Lung (tissue), 17 donors: ENCODE measurements at places on chromosomes 4 and X. TPM values are rescaled to one million over a fixed set of nuclear protein-coding genes. Genes with fewer than 3 reads are reported as not detected.

DNA sequence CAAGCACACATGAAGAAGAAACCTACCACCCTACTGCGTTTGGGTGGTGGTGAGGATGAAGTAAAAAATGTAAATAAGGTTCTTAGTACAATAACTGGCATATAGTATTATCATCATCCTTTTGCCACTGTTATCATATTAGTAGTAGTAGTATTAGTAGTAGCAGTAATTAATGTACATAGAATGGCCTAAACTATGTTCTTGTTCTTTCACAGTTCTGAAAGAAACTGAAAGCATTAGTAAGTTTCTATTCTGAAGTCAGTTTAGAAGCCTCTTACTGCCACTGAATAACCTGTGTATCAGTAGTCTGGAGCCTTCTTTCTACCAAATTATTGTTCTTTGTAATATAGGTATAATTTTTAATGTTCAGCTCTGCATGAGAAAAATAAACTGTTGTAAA is 21.0 kb downstream of the COL4A6 start:
- DNase-seq, result no peak

DNA sequence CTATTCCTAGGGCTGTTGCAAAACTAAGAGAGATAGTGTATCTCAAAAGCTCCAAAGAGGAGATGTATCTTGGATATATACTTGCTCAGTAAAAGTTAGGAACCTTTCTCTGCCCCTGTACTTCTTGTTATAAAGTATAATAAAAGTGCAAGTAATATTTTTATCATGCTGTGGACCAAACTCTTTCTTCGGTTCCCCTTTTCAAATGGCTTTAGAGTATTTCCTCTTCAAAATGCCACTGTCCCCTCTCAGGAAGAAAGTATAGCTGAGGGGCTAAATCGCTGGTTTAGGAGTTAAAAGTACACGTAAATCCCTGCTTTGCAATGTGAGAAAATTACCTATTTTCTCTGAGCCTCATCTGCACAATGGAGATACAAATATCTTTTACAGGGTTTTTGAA is 169.1 kb upstream of the FTHL17 start:
- no peak for DNase-seq

DNA sequence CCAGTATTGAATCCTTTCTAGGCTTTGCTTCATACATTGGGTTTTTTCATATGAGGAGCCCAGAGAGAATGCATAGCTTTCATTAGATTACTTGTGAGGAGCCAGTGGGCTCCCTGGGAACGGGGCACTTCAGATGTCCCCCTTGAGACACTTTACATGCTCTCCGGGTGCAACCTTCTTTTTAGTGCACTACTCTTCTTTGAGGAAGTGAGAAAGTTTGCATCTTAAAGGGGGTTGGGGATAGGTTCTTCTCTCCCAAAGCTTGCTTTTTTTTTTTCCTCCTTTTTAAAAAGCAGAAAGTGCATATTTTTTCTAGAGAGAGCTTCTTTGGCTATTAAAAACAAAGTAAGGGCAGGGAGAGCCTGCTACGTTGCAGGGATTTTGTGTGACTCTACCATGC is 4.3 kb downstream of the HADH start:
- DNase-seq, result no peak

- no peak for DNase-seq
Observed at GRCh38 chr4:119165767-119166166, 30.1 kb downstream of the MYOZ2 start.

DNA sequence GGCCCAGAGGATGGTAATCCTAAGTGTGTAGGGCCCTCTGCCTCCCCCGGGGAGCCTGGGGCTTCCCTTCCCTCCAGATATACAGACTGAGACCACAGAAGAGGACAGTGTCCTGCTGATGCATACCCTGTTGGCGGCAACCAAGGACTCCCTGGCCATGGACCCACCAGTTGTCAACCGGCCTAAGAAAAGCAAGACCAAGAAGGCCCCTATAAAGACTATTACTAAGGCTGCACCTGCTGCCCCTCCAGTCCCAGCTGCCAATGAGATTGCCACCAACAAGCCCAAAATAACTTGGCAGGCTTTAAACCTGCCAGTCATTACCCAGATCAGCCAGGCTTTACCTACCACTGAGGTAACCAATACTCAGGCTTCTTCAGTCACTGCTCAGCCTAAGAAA is 1.9 kb downstream of the TRO start:
- no peak for DNase-seq

DNA sequence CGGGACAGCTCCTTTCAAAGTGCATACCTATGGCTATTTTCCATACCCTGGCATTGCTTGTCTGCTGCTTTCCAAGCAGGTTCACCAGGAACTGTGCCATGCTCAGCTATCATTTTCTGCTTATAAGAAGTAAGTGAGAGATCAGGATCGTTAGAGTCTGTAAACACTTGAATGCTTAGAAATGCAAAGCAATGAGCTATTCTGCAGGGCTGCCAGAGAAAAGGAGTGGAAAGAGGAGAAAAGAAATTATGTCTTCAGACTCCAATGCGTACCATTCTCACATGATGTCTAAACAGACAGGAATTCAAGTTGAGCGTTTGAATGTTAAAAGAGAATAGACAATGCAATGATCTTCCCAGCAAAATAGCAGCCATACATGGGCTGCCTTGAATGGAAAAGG is 245.5 kb upstream of the SLC7A11 start:
- no peak for DNase-seq

The CITED1 gene
- total RNA-seq, result 1.8 TPM

DNA sequence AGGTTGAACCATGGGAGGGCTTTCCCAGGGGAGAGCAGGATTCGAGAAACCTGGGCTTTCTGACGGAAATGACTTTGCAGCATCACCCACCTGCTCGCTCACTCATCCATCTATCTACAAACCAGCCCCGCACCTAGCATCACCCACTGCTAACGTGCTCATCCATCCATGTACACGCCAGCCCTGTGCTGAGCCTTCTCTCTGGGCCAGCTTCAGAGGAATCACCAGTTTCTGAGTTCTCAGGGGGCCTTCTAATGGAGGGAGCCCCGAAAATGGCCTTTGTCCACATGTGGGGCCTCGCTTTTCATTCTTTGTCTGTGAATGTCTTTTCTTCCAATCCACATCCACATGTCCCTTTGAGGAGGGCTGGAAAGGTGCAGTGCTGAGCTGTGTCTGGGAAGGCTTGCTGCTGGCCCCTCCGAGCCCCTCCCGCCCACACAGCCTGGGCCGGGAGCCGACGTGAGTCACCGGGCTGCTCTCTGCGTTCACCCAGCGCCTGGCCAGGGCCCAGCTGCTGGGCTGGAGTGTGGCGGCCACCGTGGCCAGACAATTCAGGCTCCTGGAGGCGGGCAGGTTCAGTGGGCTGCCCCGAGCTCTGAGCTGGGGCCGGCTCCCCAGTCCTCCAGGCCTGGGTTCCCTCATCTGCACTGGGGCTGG is 14.7 kb downstream of the SORCS2 start:
- peak; percentile 55 for DNase-seq

DNA sequence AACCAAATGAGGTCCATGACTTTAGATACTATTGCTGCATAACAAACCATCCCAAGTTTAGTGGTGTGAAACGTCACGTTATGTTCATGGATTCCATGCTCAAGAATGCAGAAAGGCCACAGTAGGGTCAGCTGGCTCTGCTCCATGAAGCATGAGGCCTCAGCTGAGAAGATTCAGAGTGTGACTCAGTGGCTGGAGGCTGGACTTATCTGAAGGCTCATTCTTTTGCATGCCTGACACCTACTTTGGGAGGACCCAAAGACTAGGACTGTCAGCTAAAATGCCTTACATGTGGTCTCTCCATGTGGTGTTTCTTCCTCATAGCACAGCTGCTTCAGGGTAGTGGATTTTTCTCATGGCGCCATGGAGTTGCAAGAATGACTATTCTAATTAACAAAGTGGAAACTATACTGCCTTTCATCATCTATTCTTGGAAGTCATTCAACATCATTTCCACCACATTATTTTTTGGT is 11.5 kb upstream of the CCDC149 start:
- peak; percentile 88 for DNase-seq

The UBE2A gene
- total RNA-seq, result 48.1 TPM

GRCh38 chr4:30719454-30720020 is 632 bp upstream of the PCDH7 start:
- peak; percentile 88 for DNase-seq

GRCh38 chrX:924017-924416 is 288.4 kb downstream of the CRLF2 start:
- peak; percentile 27 for DNase-seq

The NLRP2B gene
- total RNA-seq, result not detected

The BMPR1B gene
- 2.3 TPM for total RNA-seq

GRCh38 chr4:113090954-113091353 is 41.5 kb downstream of the ANK2 start:
- no peak for DNase-seq

DNA sequence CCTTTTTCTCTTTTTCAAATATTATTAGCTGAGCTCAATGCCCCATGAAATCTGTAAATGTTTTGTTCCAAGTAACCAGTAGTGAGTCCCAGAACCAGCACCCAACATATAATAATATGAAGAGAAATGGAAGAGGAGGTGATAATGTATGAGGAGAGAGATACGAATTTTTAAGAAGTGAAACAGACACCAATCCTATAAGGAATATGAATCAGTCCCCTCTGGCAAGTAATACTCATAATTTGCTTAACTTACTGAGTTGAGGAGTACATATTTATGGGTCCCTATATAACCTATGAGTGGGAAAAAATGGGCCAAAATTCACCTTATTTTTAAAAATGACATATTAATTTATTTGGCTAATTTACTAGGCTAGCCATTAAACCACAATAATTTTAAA is 8.4 kb upstream of the CBR4 start:
- no peak for DNase-seq

GRCh38 chr4:51942108-51942832 is 77.9 kb downstream of the LRRC66 start:
- DNase-seq, result no peak

DNA sequence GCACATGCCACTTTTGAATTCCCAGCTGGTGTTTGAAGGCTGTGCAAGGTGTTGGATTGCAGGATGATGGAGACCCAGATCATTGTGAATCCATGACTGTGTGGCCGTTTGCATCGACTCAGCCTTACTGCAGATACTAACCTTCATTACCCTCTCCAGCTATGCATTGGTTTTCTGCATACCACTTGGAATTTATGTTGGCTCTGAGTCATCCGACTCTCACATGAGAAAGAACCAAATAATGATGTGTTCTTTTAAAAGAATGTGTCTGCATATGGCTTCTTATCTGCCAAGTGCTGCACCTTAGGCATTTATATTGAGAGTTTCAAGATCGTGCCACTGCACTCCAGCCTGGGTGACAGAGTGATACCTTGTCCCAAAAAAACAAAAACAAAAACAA is 106.7 kb upstream of the PRKX start:
- no peak for DNase-seq

The HNRNPH2 gene
- 86.1 TPM for total RNA-seq

DNA sequence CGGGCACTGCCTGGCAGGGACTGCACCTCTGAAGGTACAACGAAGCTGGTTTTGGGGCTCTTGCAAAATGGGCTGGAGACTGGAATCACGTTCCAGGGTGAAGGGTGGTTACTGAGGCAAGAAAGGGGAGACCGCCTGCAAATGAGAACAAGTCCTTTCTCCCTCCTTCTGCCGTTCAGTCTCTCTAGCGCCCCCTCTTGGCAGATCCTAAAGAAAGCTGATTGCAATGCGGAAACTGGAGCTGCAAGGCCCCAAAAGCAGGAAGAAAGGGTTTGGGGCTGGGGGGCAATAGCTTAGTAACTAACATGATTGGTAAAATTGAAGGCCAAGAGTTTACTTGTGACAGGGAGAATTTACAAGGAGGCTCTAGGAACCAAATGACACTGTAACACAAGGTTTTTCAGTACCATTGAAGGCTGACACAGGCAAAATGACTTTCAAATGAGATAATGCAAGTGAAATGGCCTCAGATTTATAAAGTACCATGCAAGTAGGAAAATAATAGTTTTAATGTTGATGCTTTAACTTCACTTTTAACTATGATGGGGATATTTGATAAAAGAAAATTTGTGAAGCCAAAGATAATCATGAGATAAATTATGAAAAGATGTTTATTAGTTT is 222.7 kb upstream of the HAND2 start:
- peak; percentile 57 for DNase-seq

DNA sequence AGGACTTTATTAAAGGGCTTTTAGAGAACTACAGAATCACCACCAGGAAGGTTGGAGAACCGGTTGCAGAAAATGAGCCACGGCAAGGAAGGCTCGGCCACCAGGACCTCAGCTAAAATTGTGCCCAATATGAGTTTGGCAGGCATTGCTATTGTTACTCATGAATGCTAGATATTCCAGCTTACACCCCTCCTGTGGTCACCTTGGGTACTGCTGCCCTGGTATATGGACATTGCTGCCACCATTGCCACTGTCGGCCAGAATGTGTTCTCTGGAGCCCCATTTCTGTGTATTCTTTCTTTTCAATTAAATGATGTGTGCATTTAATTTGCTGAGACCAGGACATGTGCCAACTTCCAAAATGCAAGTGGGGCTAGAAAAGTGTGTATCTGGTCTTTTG is 626.7 kb upstream of the BOD1L1 start:
- peak; percentile 29 for DNase-seq

The WNK3 gene
- 5.2 TPM for total RNA-seq

GRCh38 chr4:183674153-183674552 is 15.1 kb downstream of the TRAPPC11 start:
- DNase-seq, result no peak

The PARM1 gene
- total RNA-seq, result 101 TPM

DNA sequence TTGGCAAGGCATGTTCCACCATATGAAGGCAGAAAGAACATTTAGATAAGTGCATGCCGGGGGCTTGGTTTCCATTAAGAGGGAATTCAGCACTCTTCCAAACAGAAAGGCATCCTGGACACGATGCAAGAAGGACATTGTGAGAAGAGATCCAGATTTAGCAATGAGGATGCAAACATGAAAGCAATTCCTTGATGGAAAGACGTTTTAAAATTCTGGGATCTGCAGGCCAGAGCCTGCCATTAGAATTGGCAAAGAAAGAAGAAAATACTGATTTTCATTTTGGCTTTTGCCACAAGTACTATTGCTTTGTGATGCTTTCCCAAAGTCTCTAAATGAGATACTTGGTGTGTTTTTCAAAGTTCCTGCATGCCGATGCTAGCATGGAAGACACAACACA is 367.6 kb downstream of the PPP3CA start:
- DNase-seq, result no peak

The ARSJ gene
- 8.0 TPM for total RNA-seq

DNA sequence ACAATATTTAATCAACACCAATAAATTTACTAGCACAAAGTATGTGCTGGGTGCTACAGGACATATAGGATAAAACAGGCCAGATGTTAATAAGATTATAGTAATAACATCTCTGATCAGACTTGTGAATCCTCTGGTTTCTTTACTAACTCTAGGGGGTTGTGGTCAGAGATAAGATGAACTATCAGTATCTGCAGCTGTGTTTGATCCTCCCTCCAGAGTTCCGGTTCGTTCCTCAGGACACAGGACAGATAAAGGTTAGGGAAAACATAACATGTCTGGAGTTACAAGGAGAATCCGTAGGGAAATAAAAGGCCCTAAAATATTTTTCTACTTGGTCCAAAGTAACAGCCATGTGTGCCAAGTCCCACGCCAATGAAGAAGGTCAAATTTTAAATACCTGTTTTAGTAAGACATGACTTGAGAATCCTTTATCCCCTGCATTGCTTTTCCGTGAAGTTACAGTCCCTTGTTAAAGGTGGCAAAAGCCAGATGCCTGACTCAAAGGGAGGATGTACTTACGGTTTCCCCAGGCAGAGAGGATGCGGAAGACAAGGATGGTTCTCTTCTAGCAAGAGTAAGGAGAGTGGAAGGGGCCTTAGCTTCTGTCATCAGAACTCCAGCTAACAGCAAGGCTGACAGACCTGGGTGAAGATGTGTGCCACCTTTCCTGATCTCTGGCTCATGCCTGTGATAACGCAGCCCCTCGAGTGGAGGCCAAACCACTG is 44.4 kb downstream of the KIAA0232 start:
- DNase-seq, result no peak
